Stimulated activated naive B cell treated with anti-CD40 and anti-IgM and Interleukin-4, amounts not matched to agents 10 μg/mL and 1 μg/mL and 100 μg/mL, for 72 hours (primary cell): ENCODE measurements at places on chromosomes 6 and 20.

DNA sequence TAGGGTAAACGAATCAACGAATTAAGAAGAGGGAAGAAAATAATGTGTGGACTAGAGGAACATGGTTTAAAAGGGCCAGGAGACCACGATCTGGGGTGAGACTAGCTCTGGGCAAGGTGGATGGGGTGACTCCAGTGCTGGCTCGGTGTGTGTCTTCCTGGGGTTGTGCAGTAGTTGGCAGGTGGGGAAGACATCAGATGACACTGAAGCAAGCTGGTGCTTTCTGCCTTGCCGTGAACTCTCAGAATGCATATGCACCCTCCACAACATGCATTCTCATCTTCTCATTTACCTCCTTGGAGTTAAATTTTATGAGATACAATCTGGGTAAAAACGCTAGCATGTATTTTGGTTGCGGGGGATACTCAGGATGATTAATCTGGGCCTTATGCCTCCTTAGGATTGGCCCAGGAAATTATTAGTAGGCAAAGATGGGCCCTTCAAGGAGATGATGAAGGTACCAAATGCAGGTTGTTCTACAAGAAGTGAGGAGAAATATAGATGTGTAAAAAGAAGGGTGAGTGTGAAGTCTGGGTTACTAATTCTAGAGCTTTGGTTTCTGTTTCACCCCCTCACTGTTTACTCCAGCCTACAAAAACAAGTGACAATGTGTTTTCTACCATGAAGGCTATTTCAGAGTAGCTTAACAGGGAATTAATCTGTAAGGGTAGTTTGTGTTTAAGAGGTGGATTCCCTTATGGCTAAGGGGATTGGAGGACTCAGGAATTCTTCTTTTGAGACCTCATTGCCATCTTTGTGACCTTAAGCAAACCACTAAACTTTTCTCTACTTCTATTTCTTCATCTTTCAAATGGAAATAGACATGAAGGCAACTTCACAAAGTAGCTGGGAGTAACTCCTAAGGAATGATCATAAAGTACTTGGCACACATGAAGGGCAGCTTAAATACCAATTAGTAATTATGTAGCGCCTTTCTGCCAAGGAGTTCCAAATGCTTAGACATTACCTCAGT lies 71.0 kb upstream of the SUPT3H start:
- no peak for DNase-seq

DNA sequence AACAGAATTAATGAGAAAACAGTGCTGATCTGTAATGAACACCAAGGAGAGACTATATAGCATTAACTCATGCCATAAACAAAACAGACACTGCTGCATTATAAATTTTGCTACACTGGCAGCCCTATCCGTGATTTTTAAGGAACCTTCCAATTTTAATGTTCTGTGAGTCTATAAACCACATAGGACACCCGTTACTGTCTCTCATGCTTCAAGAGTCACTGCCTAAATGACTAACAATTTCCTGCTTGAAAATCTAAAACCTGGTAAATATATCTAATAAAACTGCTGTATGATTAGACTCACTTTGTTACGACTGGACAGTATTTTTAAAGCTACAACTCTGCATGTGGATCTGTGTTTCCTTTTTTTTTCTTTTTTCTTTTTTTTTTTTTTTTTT lies 8.7 kb downstream of the CHD6 start:
- no peak for DNase-seq

- DNase-seq = no peak
Observed at GRCh38 chr6:72653026-72653425, 31.2 kb downstream of the KCNQ5 start.

DNA sequence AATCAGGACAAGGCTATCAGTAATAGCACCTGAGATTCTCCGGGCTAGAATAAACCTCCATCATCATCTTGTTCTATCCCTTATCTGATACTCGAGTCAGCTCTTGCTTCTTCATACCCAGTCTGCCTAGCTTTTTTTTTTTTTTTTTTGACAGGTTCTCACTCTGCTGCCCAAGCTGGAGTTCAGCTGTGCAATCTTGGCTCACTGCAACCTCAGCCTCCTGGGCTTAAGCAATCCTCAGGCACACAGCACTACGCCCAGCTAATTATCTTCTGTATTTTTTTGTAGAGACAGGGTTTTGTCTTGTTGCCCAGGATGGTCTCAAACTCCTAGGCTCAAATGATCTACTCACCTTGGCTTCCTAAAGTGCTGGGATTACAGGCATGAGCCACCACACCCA lies 19.5 kb downstream of the SRSF6 start:
- DNase-seq = no peak

DNA sequence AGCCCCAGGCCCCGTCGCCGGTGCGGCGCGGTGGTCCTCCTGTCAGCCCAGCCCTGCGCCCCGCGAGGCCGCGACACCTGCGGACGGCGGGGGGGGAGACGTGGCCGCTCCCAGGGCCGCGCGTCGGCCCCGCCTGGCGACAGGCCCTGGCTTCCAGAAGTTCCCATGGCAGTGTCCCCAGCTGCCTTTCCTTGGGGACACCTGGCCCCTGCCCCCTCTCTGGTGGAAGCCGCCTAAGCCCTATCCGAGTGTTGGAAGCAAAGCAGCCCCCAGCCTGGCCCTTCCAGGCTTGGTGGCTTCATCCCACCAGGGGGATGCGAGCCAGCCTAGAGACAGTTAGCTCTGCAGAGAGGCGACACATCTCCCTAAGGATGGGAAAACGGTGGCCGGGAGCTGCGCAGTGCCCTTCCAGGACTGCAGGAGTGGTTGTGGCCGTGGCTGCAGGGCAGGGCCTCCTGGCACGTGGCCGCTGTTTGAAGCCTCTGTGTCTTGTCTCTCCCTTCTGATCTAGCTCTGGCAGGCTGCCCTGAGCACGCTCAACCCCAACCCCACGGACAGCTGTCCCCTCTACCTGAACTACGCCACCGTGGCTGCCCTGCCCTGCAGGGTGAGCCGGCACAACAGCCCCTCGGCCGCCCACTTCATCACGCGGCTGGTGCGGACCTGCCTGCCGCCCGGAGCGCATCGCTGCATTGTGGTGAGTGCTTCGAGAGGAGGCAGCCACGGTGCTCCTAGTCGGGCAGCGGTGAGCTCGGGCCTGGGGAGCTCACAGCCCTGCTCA lies 816 bp downstream of the NPEPL1 start:
- DNase-seq = no peak

GRCh38 chr6:113960795-113961194 lies 10.2 kb downstream of the HDAC2 start:
- DNase-seq = no peak

DNA sequence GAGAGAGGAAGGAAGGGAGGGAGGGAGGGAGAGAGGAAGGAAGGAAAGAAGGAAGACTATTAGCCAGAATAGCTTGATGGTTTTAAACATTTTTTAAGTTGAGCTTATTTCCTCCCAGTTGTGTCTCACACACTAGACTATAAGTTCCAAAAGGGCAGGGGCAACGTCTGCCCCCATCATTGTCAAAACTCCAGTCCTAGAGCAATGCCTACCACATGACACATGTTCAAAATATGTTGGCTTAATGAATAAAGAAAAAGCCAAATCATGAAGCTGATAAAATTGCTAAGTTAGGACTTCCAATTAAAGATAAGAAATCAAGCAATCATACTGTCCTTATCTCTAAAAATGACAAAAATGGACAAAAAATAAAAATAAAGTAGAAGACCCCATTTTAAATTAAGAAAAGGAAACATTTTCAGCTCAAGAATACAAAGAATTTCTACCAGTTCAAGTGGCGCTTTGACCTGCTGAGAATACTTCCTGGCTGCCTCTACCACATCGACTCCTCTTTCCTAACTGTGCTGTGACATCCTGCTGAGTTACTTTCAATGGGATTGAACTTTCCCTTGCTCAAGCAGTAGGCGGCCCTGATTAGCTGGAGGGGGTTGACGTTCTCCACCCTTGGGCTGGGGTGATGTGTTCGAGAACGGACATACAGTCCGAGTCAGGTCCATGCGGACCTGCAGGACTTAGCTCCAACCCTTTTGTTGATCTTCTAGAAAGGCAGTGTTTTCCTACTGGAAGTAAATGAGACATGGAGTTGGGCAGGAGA lies 283.9 kb upstream of the FOXQ1 start:
- no peak for DNase-seq

DNA sequence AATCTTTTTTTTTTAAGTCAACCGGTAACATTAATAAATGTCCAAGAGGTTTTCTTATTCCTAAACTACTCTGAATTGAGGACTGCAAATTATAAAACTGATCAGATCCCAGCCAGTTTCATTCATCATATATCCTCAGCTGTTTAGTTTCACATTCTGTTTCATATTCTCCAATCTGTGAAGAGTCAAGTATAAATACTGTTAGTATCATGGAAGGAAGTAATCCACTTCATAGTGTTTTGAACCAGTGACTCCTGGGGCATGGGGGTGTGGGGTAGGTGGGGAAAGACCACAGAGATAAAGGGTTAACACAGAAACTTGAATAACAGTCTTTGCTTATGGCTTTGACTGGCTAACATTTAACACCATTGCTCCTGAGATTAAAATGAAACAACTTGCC lies 69.9 kb downstream of the FYN start:
- no peak for DNase-seq

- peak; percentile 62 for DNase-seq
Observed at GRCh38 chr6:90286884-90287488, 9.7 kb downstream of the BACH2 start.

- DNase-seq = no peak
Observed at GRCh38 chr6:127956260-127956888, 55.5 kb upstream of the THEMIS start.

- DNase-seq = no peak
Observed at GRCh38 chr6:73515204-73515655, 5.6 kb downstream of the EEF1A1 start.
